Suppressor macrophage (primary cell): ENCODE measurements at places on chromosomes 2 and 18.

DNA sequence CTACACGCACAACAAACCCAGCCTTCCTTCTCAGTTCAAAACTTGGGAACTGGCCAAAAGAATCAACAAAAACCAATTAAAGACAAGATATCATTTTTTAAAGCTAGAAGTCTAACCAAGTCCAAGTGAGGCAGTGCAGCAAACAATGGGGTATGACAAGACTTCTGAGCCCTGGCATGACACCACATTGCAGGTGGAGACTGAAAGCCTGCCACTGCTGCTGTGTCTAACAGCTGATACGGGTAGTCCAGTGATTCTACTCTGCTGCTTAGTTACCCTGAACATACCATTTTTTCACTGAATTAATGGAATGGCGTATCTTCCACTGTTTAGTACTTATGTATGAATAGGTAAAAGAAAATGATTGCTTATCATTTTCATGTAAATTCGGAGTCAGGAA lies 47.4 kb upstream of the KIDINS220 start:
- no peak for DNase-seq

- no peak for DNase-seq
Observed at GRCh38 chr2:233593201-233593600, 24.2 kb upstream of the UGT1A8 start.

GRCh38 chr2:226115102-226115831 lies 684.4 kb downstream of the IRS1 start:
- no peak for DNase-seq

GRCh38 chr2:64523666-64524603 lies at the start of gene AFTPH:
Gene AFTPH (plus strand): TSS chr2:64524328. CDS start chr2:64551475, 27,147 bp downstream.
- DNase-seq = peak; percentile 99

DNA sequence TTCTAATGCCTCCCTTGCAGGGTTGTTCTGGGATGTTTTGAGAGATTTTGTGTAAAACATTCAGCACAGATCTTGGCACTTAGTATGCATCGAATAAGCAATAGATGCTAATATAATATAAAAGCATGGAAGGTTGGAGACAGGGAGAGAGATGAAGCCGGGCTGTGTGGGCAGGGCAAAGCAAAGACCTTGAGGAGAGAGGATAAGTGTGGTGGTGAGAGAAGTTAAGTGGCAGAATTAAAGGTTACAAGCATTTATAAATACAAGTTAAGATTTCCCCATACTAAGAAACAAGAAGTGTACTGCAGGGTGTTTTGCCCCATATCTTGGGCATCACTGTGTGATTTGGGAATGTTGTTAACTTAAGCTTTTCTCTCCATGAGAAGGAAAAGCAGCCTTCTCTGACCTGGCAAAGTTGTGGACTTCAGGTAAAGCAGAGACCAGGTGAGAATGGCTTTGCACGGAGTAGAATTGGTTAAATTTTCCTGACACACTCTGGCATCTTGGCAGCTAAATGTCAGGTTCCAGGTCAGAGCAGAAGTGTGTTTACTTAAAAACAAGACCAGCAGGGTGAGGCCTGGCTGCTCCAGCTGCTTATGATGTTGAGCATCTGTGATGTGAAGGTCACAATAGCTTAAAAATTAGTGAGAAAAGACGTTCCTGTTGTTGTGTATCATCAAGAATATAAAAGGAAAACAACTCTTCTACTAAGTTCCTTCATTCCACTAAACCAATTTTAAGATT lies 288.5 kb upstream of the HNMT start:
- no peak for DNase-seq

DNA sequence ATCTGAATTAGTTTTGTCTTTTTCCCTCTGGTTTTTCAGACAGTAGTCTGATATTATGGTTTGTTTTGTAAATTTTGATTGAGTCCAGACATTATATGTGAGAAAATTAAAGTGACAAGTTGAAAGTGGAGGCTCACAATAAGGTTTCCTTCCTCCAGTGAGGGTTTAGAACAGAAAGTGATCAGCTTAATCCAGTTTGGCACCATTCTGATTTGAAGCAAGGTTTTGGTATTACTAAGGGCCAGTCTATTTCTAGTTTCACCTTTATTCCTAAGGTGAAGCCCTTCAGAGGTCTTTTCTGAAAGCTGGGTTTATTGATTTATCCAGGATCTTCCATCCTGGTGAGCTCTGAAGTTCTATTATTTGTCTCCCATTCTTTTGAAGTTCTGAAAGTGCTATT lies 68.7 kb downstream of the CDC42EP3 start:
- no peak for DNase-seq

DNA sequence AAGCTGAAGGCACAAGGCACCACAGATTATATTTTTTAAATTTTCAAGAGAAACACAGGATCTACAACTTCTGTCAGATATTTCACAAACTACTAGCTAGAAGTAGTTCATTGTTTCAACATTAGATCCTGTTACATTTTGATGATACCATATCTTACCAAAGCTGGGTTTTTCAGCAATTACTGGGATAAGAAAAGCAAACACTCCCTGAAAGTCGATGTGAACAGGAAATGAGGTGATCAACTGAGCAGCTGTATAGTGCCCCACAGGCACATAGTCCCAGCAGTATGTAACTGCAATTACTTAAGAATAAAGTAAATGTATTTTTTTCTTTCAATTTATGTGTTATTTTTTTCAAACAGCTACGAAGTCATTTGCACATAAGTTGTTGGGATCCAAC lies 103.5 kb downstream of the DNER start:
- no peak for DNase-seq

DNA sequence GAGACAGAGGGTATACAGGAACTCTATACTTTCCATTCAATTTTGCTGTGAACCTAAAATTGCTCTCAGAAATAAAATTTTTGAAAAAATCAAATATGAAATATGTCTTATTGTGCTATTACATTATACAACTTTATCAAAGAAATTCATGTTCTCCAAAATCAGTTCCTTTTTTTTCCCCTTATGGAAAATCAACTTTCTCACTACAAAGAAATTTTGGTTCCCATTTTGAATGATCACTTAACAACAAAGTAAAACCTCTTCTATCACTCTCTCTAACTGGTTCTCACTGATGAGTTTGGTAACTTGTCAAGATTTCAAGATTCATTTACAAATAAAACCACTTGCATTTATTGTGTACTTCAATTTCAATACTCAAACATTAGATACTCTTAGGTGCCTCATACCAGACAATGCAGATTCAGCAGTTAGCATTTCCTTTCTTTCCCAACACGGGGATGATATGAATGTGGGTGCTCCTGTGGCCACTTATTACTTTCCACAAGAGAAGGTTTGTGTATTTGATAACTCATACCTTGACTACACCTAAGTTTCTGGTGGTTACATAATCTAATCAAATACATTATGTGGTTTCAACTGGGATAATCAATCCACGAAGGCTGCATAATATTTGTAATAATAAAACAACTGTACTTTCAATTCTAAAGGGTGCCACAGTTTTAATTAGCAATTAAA lies 6.4 kb downstream of the PSME4 start:
- peak; percentile 52 for DNase-seq

DNA sequence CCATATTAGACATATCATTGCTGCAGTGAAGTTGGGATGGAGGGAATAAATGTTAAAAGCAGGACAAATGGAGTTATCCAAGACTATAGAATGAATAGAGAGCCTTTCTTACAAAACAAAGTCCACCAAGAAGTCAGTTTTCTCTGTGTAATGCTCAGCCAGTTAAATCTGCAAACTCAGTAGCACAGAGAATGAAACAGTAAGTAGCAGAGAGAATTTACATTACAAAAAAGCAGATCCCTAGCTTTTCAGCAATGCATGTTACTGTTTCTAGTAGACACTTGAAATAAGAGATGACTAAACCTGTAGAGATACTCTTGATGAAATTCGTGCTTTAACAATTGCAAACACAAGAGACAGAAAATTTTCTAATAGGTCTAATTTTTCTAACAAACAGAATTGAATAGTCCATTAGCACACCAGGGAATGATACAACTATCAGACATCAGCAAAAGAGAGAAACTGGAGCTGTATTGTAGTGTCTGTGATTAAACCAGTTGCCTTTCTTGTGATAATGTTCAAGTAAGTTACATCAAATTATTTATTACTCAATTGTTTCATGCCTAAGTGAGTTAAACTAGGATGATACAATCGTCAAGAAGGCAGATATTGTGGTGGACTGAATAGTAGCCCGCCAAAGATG lies 322.2 kb upstream of the DDX18 start:
- DNase-seq = no peak

DNA sequence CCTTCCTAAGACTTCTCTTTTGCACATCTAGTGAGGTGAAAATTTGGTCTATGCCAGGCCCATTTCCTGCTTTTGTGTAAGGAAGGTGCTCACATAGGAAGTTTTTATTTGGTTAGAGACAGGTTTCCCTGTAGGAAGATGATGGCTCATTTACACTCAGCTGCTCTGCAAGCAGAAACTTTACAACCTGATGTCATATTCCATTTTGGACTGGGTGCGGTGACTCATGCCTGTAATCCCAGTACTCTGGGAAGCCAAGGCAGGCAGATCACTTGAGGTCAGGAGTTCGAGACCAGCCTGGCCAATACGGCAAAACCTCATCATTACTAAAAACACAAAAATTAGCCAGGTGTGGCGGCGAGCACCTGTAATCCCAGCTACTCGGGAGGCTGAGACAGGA lies 35.8 kb downstream of the CASP10 start:
- no peak for DNase-seq

DNA sequence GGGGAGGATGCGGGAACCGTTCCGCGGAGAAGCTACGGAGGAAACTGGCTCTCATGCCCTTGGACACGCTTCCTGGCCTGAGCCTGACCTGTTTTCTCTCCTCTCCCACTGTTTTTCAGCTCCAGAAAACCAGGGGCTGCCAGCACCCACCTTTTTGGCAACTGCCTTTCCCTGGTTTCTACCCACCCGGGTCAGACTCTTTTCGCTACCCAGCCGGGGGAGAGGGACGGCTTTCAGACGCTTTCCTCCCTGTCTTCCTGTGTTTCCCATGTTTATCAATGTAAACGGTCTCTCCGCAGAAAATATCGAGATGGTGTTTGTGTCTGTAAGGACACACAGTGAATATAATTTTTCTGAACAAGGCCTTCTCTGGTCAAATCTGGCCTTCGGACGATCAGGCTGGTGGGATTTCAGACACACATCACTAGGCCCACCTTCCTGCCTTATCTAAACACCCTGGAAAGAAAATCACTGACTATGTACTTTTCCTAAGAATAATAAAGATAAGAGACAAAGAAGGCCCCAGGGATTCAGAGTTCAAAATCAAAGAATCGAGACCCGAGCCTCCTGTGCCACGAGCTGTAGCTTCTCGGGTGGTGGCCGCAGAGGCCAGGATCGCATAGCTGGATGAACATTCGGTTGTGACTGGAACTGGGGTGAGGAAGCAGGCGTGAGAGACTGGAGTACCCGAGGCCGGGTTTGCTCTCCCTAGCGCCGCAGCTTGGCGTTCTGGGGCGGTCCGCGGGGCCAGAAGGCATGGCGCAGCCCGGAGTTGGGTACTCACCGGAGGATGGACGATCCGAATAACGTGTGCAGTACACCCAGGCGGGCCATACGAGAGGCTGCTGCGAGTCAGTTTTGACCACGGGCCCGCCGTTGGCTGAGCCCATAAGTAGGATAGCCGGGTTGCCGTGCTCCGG lies 1.7 kb downstream of the EN1 start:
- no peak for DNase-seq

GRCh38 chr2:46857871-46858701 lies 57.5 kb downstream of the MCFD2 start:
- no peak for DNase-seq

- DNase-seq = no peak
Observed at GRCh38 chr2:238235856-238236255, 4.0 kb downstream of the HES6 start.
